ENCODE measurements at places on chromosomes 13 and 19. TPM values are rescaled to one million over a fixed set of nuclear protein-coding genes. Genes with fewer than 3 reads are reported as not detected.

DNA sequence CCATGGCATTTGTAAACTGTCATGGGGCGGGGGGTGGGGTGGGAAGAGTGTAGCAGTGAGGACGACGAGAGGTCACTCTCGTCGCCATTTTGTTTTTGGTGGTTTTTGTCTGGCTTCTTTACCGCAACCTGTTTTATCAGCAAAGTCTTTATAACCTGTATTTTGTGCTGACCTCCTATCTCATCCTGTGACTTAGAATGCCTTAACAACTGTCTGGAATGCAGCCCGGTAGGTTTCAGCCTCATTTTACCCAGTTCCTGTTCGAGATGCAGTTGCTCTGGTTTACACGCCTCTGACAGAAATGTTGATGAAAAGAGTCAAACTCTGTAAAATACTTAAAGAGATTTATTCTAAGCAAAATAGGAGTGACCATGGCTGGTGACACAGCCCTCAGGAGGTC is 852.0 kb downstream of the DACH1 start:
- DNase-seq, result no peak

GRCh38 chr19:16363133-16363851 is 38.7 kb downstream of the KLF2 start:
- no peak for DNase-seq

Gene CD22
- not detected for total RNA-seq

GRCh38 chr13:71593566-71593965 is 273.4 kb downstream of the DACH1 start:
- DNase-seq, result no peak

Gene ATP1A3
- 3.4 TPM for total RNA-seq

GRCh38 chr19:6861683-6862286 is 25.6 kb upstream of the ADGRE1 start:
- DNase-seq, result no peak

Gene NKG7
- not detected for total RNA-seq

DNA sequence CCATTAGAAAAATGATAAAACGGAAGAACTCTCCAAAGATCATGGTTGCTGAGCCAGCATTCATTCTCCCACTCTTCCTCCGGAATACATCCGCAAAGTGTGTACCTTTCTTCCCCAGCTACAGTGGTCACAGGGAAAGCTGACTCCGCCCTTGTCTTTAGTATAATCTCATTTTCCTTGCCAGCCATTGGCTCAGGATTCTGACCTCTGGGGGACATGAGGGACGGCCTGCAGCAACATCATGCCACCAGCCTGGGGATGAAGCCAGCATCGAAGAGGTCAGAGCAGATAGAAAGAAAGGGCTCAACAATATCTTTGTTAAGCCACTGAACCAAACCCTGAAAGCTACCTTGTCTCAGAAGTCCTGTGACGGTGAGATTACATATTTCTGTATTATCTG is 46.3 kb upstream of the TPP2 start:
- no peak for DNase-seq

- DNase-seq, result no peak
Observed at GRCh38 chr19:52351512-52351911, 15.5 kb downstream of the ZNF610 start.

Gene LILRB1
- not detected for total RNA-seq

Gene RDH8
- not detected for total RNA-seq

GRCh38 chr19:43774103-43774939 is 6.5 kb downstream of the KCNN4 start:
- peak; percentile 53 for DNase-seq

DNA sequence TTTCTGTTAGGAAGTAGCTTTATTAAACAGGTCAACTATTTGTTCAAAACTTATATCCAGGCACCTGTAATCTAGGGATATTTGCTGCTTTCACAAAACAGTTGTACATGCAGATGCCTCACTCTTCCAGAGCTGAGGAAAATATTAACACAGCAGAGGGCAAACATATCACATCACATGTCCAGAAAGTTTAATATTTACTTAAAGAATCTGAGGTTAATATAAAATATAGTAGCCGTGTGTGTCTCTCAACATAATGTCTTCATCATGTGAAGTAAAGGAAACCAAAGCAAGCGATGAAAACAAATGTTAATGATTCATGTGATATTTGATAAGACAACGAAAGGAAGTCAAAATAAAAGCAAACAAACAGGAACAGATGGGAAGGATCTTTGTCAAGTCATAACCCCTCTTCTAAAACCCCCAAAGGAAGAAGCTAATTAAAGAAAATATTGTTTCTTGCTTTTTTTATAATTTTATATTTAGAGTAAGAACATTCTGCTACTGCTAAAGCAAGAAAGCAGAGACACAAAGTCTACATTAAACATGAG is 418.8 kb downstream of the DACH1 start:
- no peak for DNase-seq

Gene RETN
- not detected for total RNA-seq

DNA sequence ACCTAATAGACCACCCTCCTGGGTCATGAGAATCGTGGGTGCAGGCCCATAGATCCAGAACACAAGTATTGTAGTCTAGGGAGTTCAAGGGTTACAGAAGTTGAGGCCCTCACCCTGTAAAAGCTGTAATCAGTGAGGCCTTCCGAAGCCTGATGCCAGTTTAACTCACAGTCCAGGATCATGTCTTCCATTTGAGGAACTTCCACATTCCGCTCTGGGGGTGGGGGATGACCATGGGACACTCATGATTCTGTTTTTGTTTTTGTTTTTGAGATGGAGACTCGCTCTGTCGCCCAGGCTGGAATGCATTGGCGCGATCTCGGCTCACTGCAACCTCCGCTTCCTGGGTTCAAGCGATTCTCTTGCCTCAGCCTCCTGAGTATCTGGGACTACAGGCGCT is 1.7 kb upstream of the RASIP1 start:
- DNase-seq, result no peak

DNA sequence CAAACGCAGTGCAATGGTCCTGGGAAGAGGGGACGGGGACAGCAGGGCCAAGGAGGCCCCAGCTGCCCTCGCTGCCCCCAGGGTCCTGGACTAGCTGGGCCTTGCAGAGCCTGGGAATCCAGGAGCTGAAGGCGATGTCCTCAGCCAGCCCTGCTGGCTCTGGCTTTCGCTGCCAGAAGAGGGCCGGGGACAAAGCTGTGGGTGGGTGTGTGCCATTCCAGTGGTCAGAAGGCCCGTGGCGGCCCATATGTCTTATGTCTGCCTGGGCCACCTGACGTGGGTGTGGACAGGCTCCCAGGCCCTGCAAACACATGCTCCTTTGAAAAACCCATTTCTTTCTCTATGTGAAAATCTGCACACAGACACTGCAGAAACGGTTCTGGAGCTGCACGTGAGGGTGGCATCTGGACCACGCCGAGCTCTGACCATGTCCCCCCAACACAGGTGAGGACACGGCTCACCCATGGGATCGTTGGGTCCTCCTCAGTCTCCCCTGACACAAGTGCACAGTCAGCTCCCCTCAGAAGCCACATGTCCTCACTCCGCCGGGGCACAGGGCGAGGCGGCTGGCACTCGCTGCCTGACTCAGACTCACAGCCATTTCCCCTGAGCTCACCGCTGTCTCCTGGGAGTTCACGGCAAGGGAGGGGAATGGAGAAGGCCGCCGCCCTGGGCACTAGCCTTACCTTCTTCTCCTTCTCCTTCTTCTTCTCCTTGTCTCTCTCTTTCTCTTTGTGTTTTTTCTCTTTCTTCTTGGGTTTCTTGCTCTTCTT is 16.9 kb downstream of the IZUMO4 start:
- peak; percentile 25 for DNase-seq

Gene SYNE4
- 1.1 TPM for total RNA-seq

Gene ZNF567
- 5.4 TPM for total RNA-seq

- DNase-seq, result peak; percentile 72
Observed at GRCh38 chr13:98443329-98443728, 133.6 kb downstream of the STK24 start.

GRCh38 chr13:42532561-42533335 is 41.2 kb upstream of the TNFSF11 start:
- no peak for DNase-seq

GRCh38 chr13:44887515-44887914 is 101.8 kb downstream of the NUFIP1 start:
- no peak for DNase-seq

- peak; percentile 99 for DNase-seq
Observed at GRCh38 chr19:3968556-3969434, 2.1 kb downstream of the DAPK3 start.

GRCh38 chr19:6677883-6678689 is 8.1 kb upstream of the TNFSF14 start:
- DNase-seq, result no peak

- DNase-seq, result no peak
Observed at GRCh38 chr13:29596064-29596418, 553 bp upstream of the SLC7A1 start.

All from astrocyte (in vitro differentiated cells and primary cell).